Mesenteric fat pad (tissue), 1 donor: ENCODE measurements at places on chromosomes 1 and 21. TPM values are rescaled to one million over a fixed set of nuclear protein-coding genes. Genes with fewer than 3 reads are reported as not detected.

Gene APH1A
- 89.2 TPM for total RNA-seq

Gene DCST1
- total RNA-seq = not detected

DNA sequence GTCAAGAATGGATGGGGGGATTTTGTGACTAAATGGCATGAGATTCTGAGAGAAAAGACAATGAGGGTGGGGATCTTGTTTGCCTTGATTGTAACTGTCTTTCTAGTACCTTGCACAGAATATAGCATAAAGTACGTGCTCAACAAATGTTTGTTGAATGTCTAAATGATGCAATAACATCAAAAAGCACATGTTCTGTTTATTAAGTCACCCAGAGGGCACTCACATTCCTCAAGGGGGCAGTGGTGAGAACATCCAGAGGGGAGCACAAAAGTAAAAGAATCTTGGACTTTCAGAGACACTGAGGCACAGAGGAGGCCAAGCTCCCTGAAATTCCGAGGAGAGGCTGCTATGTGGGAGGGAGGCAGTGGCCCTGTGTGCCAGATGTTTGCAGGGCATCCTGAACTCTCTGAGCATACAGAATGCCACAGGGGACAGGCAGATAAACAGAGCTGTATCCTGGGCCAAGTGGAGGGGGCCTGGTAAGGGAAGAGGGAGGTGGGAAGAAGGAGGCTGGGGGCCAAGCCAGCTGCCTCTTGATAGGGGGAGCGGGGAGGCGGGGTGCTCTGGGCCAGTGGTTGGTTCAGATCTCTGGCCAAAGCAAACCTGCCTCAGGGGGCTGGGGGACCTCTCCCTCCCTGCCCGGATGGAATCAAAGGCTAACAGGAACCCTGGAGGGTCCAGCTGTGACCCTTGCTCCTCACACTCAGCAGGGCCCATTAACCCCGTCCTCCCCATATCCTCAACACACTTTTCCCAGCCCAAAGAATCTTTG, 6.5 kb upstream of the ATP1A2 start:
- DNase-seq = no peak

GRCh38 chr21:38787461-38788274, 18.1 kb upstream of the ETS2 start:
- no peak for DNase-seq

GRCh38 chr1:44409757-44410156, 4.7 kb downstream of the RNF220 start:
- no peak for DNase-seq

GRCh38 chr1:54227891-54228310, 27.9 kb downstream of the MRPL37 start:
- DNase-seq = no peak

- no peak for DNase-seq
These were observed 1.3 kb downstream of the TMEM35B start for GRCh38 chr1:34983700-34984355.

- DNase-seq = no peak
These were observed 2.6 kb upstream of the SYTL1 start for GRCh38 chr1:27339213-27339612.
